Right atrium auricular region (tissue), 2 donors: ENCODE measurements at places on chromosomes 6 and 20. TPM values are rescaled to one million over a fixed set of nuclear protein-coding genes. Genes with fewer than 3 reads are reported as not detected.

GRCh38 chr6:147099974-147100373 lies 104.2 kb upstream of the STXBP5 start:
- no peak for DNase-seq

TTK gene
- 0.52 TPM for total RNA-seq

DNA sequence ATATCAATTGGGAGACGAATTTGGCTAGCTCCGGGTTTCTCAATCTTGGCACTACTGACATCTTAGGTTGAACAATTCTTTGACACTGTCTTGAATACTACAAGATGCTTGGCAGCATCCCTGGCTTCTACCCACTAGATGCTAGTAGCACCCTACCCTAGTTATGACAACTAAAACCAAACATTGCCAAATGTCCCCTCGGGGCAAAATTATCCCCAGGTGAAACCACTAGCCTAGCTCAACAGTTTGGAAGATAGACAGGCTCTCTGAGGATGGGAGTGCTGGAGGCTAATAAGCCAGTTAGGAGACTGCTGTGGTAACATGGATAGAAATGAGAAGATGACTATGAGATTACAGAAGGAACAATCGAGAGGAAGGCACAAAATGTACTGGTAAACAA lies 20.9 kb downstream of the CCNC start:
- no peak for DNase-seq

GRCh38 chr6:170025935-170026750 lies 264.7 kb downstream of the DLL1 start:
- no peak for DNase-seq

LY6G5C gene
- 4.9 TPM for total RNA-seq

GRCh38 chr20:35726842-35727711 lies 15.0 kb downstream of the RBM39 start:
- DNase-seq: no peak

GRCh38 chr6:166203003-166203640 lies 35.5 kb upstream of the TBXT start:
- no peak for DNase-seq

GRCh38 chr6:79040083-79040482 lies 38.0 kb downstream of the PHIP start:
- DNase-seq: no peak

DNA sequence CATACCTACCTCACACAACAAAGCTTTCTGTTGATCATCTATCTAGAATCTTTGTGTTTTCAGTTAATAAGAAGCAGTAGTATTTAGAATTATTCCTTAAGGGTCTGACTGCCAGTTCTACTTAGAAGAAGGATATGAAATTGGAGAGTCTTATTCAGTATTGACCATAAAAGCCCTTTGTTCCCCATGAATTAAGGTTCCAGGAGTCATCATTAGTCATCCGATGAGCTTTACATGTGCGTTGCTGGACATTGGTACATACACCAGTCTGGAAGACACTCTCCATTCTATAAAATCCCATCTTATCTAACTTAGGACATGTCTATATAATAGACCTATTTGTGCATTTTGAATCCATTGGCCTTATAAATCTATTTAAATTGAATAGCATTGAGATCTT lies 34.4 kb upstream of the RNF217 start:
- DNase-seq: no peak

ARMH2 gene
- not detected for total RNA-seq

EPHA7 gene
- total RNA-seq: 8.8 TPM

PSMA7 gene
- total RNA-seq: 313 TPM

- no peak for DNase-seq
Observed at GRCh38 chr6:134937426-134937825, 12.5 kb downstream of the ALDH8A1 start.

PI16 gene
- 48.5 TPM for total RNA-seq

DNA sequence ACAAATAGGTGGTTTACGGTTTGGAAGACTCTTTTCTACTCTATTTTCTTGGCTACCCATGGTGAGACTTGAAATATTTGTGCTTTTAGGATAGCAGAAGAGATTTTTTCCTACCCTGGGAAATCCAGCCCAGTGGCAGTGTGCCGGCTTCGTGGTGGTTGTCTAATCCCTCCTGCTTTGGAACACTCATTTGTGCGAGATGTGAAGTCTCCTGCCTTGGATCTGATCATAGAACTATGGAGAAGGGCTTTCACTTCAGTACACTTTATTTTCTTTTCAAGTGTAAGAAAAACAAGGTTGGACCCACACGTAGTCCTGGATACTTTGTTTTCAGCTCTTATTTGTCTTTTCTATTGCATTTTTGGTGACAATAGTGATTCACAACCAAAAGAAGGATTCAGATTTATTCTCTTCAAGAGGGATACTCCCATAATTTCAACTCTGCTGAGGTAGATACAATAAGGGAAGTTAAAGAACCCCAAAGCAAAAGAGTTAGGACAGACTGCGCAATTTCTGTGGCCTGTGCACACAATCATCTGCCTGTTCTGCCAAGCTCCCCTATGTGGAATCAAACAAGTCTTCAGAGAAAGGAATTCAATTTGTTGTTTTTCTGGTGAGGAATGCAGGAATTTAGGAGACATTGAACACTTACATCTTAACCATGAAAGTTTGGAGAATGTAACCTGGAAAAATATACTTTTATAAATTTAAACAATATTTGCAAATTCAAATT lies 413.2 kb downstream of the GJA1 start:
- DNase-seq: no peak

DNA sequence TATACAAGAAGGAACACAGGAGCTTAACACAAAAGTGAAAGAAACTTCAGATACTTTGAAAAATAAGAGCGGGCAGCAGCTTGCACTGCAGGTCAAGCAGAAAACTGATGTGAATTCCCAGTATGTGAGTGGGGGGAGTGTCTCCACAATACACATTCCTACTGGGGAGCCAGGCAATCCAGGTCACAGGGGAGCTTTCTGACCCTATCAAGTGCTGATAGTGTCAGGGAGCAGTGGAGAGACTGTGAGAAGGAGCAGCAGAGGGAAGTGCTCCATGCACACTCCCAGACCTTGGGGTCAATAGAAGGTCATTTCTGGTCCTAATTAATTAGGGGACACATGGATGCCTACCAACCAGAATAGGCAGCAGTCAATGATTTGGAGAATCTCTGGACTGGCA lies 59.4 kb downstream of the PDSS2 start:
- no peak for DNase-seq

- DNase-seq: no peak
Observed at GRCh38 chr20:9256393-9256792, 187.5 kb downstream of the PLCB4 start.

DNA sequence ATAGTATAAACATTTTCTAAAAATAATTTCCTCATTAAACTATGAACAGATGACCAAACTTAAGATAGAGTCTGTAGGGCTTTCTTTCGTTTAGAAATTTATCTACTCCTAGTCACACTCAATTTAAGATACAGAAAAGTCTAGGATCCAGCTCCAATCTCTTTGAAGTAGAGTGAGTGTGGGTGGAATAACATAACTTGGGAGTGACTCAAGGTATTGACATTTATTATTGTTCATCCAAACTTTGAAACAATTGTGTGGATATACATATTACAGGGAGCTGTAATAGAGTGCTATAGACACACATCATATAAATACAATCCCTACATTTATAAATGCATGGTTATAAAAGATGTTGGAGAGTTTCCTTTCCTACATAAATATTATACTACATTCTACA lies 715.2 kb upstream of the MANEA start:
- no peak for DNase-seq

DNA sequence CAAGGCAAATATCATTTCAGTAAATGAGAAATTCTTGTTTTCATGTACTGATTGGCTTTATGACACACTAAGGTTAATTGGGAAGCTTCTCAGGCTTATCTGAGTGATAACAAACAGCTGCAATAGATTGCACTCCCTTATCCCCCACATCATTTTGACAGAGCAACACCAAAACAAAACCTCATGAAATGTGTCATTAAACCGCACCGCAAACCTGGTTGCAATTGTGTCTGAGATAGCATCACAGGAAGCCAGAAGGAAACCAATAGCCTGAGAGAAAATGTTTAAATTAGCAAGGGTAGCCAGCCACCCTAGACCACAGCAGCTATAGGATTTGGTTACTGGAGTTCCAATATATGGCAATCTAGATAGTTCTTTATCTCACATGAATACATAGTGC lies 31.6 kb upstream of the LAMA4 start:
- no peak for DNase-seq

- DNase-seq: no peak
Observed at GRCh38 chr6:158387036-158387435, 74.8 kb downstream of the TULP4 start.

- DNase-seq: no peak
Observed at GRCh38 chr20:11296221-11296620, 621.5 kb upstream of the BTBD3 start.

PTPRA gene
- 46.0 TPM for total RNA-seq

GRCh38 chr6:147459780-147460179 lies 48.7 kb upstream of the SAMD5 start:
- no peak for DNase-seq

DNAH8 gene
- not detected for total RNA-seq
